Stomach (tissue), 19 donors: ENCODE measurements at places on chromosomes 16 and 17. TPM values are rescaled to one million over a fixed set of nuclear protein-coding genes. Genes with fewer than 3 reads are reported as not detected.

GRCh38 chr17:82204831-82205719 lies 7.6 kb downstream of the CCDC57 start:
- peaks cover 13% of the 10 kb centered on the region for H3K36me3 ChIP-seq
- H3K27ac ChIP-seq: peak overlapping the region; percentile 73
- no peaks in the 10 kb centered on the region for H3K27me3 ChIP-seq
- H3K4me1 ChIP-seq: peaks cover 13% of the 10 kb centered on the region
- no peak for DNase-seq

GRCh38 chr16:31364421-31364820 lies 9.4 kb downstream of the ITGAX start:
- H3K36me3 ChIP-seq: no peaks in the 10 kb centered on the region
- no peak overlapping the region for H3K4me3 ChIP-seq
- H3K4me1 ChIP-seq: no peaks in the 10 kb centered on the region

The USH1G gene
- total RNA-seq: not detected

The ACSM3 gene
- total RNA-seq: 61.8 TPM

GRCh38 chr16:30983898-30984610 lies 953 bp upstream of the HSD3B7 start:
- peaks cover 42% of the 10 kb centered on the region for H3K36me3 ChIP-seq
- H3K4me3 ChIP-seq: no peak overlapping the region
- no peaks in the 10 kb centered on the region for H3K27me3 ChIP-seq
- no peak for DNase-seq
- no peak overlapping the region for H3K27ac ChIP-seq

The TCAP gene
- not detected for total RNA-seq

GRCh38 chr17:8117980-8118768 lies at the start of gene ALOXE3:
TSS of gene ALOXE3 (minus strand) at chr17:8118514. CDS start at chr17:8117990, 524 bp downstream.
- H3K27me3 ChIP-seq: peaks cover 73% of the 10 kb centered on the region
- peaks cover 59% of the 10 kb centered on the region for H3K4me1 ChIP-seq
- DNase-seq: peak; percentile 58
- no peaks in the 10 kb centered on the region for H3K36me3 ChIP-seq

The TLCD2 gene
- 7.6 TPM for total RNA-seq

The RDM1 gene
- total RNA-seq: not detected

The PRKCB gene
- 49.6 TPM for total RNA-seq

The SNX20 gene
- 1.2 TPM for total RNA-seq

DNA sequence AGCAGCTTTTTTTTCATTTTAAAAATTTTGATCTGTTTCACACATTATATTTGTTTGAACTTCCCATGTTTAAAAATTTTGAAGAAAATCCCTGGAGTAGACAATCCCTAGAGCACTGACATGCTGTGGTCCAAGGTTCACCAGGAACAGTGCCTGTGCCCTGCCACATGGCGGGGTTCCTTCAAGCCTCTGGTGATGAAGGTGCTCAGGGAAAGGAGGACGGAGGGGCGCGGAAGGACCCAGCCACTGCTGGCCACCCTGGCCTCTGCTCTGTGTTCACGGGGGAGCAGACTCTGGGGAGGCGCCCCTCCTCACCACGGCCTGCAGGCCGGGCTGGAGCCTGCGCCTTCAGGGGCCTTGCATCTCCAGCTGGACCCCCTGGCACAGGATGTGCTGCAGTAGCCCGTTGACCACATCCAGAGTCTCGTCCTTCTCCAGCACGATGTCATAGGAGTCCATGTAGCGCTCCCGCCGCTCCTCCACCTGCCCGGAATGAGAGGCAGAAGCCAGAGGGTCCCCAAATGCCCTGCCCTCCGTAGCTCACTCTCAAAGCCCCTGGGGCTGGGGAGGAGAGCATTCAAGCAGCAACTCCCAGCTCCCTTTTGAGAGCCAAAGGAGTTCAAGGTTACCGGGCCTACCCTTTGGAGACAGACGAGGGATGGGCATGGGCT lies 10.7 kb downstream of the NT5C3B start:
- H3K27me3 ChIP-seq: no peaks in the 10 kb centered on the region
- peaks cover 21% of the 10 kb centered on the region for H3K36me3 ChIP-seq
- peaks cover 8% of the 10 kb centered on the region for H3K4me1 ChIP-seq
- no peak for DNase-seq

GRCh38 chr16:27907457-27907972 lies 156.0 kb downstream of the GSG1L start:
- H3K27me3 ChIP-seq: peaks cover 44% of the 10 kb centered on the region
- no peak for DNase-seq
- H3K4me1 ChIP-seq: no peaks in the 10 kb centered on the region
- H3K4me3 ChIP-seq: no peak overlapping the region
- H3K36me3 ChIP-seq: no peaks in the 10 kb centered on the region

The CES5A gene
- not detected for total RNA-seq

DNA sequence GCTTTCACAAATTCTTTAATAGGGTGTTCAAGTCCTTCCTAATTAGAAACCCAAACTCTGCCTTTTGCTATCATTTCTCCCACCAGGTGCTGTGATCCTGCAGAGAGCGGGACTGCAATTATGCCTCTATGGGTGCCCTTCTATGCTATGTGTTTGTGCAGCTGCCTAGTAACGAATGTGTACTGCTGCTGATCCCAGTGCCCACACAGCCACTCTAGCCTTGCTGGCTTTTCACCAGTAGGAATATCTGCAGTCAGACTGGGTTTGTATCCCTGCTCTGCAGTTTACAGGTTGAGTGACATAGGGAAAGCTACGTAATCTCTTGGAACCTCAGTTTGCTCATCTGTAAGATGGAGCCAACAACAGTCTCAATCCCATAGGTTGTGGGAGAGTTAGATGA lies 179.6 kb upstream of the IRX3 start:
- H3K4me1 ChIP-seq: no peaks in the 10 kb centered on the region
- DNase-seq: no peak
- H3K27me3 ChIP-seq: no peaks in the 10 kb centered on the region
- H3K27ac ChIP-seq: no peak overlapping the region
- H3K36me3 ChIP-seq: no peaks in the 10 kb centered on the region

DNA sequence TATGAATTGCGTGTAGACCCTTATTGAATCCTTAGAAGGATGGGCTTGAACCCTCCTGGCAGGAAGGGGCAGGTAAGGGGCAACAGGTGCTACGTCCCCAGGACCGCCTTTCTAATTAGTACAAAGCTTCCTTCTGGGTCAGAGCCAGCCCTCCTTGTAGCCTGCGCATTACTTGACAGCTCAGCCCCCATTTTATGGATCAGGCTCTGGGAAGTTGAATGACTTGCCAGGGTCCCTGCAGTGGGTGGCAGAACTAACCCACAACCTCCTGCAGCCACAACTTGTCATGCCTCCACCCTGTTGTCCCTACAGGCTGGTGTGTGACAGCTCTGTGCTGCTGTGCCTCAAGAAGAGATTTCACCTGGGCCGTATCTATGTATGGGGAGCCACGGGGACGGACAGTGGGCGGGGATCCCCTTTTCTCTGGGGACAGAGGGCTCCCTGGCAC lies 2.7 kb downstream of the MYO15B start:
- peaks cover 7% of the 10 kb centered on the region for H3K36me3 ChIP-seq
- H3K4me3 ChIP-seq: no peak overlapping the region
- peaks cover 40% of the 10 kb centered on the region for H3K4me1 ChIP-seq
- H3K27ac ChIP-seq: no peak overlapping the region
- H3K27me3 ChIP-seq: no peaks in the 10 kb centered on the region

- DNase-seq: no peak
- no peaks in the 10 kb centered on the region for H3K27me3 ChIP-seq
- no peak overlapping the region for H3K27ac ChIP-seq
- no peak overlapping the region for H3K4me3 ChIP-seq
- no peaks in the 10 kb centered on the region for H3K4me1 ChIP-seq
- H3K36me3 ChIP-seq: no peaks in the 10 kb centered on the region
These were observed 78.8 kb downstream of the TMEM114 start for GRCh38 chr16:8511464-8511863.

The MAP2K4 gene
- total RNA-seq: 48.1 TPM
